ENCODE measurements at places on chromosomes 12 and 14.

DNA sequence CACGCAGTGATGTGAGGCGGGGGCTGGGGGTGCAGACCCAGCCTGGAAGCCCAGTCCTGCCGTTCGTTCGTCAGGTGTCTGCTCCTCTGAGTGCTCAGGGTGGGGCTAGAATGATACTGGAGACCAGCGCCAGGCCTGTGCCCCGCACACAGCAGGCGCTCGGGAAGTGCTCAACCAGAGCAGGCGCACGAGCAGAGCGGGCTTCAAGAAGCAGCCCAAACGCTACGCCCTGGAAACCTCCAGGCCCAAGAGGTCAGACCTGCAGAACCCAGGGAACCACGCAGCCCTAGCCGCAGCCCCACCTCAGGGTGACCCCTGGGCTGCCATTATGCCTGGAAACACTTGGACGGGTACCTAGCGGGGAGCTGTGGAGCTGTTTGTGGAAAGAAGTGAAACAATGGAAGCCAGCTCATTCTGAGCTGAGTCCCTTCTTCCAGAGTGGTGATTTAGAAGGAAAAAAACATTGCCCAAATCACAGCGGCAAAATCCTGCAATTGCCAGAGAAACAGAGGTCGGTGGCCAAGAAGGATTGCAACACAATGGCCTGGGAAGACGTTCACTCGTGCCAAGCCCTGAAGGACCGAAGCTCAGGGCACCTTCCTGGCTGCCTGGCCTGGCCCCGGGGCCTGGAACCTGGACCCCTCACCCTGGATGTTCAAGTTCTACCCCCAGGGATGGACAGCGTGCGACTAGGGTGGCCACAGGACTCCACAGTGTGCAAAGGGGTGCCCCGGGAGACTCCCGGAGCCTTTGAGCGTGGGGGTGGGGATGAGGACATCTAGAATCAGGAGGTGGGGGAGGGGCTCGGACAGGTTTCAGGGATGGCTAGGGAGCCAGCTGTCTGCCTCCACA is 40.4 kb upstream of the DIO3 start:
- DNase-seq, result no peak

DNA sequence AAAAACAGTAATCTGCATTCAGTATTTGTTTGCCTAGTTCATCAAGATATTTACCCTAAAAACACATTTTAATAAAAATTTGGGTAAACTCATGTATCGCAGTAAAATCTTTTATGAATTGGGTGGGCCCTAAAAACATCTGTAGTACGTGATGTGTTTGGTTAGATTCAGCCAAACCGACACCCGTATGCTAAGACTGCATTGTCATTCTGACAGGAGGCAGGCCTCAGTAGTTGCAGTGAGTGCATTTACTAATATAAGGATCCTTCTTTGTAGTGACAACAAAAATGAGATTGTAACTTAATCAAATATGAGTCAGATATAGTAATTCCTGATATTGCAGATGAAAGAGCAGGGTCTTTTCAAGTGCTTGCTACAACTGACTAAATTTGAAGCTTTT is 191.8 kb downstream of the SLC16A7 start:
- no peak for DNase-seq

GRCh38 chr14:51871846-51872245 is 11.4 kb downstream of the GNG2 start:
- DNase-seq, result no peak

- DNase-seq, result no peak
Observed at GRCh38 chr14:97539411-97539795, 742.2 kb downstream of the VRK1 start.

- no peak for DNase-seq
Observed at GRCh38 chr12:120462099-120462640, 7.4 kb downstream of the SRSF9 start.

DNA sequence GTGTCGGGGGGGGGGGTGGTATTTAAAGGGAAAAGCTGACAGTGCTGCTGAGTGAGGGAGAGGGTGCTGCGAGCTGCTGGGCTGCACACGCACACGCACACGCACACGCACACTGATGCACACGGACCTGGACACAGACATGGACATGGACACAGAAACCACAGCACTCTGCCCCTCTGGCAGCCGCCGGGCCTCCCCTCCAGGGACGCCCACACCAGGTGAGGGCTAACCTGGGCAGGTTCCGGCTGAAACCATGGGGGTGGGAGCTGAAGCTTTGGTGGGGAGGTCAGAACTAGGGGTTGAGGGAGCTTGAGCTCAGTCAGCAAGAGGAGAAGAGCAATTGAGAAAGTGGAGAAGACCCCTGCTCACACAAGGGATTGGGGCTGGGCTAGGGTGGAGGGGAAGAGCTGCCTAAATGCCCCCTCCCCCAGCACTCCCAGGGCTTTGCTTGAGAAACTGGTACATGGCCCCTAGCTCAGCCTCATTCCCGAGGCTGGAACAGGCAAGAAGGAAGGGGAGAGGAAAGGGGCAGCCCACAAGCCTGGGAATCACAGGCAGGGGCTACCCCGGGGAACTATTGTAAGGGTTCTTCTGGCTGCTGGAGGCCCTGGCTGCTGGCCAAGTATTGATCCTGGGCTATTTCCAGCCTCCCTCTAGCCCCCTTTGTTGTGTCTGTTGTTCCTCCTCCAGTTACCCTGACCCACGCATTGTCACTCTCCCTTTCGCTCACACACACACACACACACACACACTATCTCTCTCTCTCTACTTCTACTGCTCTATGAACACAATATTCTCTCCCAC is at the start of gene REM2:
TSS of gene REM2 (plus strand) at position 50 of the 804 bp plus-strand sequence. CDS start at position 116, 66 bp downstream.
- DNase-seq, result no peak

- peak; percentile 57 for DNase-seq
Observed at GRCh38 chr14:59363531-59364226, 101.5 kb downstream of the GPR135 start.

DNA sequence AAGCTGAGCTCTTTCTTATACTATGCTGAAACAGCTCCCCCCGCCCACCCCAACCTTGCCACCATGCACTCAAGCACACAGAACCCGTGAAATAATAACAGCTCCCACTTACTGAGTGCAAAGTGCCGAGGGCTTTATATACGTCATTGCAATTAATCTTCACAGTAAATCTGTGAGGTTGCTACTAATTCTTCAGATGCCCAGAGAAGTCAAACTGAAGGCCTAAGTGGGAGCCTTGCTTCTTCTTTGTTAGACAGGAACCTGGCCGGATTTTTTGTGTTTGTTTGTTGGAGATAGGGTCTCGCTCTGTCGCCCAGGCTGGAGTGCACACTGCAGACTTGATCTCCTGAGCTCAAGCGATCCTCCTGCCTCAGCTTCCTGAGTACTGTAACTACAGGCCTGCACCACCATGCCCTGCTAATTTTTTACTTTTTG is 34.0 kb downstream of the VCPKMT start:
- DNase-seq, result no peak

- no peak for DNase-seq
Observed at GRCh38 chr12:109590566-109590965, 17.0 kb downstream of the MVK start.

All from amniotic epithelial cell (primary cell).